ENCODE measurements at places on chromosomes 3 and 15.

DNA sequence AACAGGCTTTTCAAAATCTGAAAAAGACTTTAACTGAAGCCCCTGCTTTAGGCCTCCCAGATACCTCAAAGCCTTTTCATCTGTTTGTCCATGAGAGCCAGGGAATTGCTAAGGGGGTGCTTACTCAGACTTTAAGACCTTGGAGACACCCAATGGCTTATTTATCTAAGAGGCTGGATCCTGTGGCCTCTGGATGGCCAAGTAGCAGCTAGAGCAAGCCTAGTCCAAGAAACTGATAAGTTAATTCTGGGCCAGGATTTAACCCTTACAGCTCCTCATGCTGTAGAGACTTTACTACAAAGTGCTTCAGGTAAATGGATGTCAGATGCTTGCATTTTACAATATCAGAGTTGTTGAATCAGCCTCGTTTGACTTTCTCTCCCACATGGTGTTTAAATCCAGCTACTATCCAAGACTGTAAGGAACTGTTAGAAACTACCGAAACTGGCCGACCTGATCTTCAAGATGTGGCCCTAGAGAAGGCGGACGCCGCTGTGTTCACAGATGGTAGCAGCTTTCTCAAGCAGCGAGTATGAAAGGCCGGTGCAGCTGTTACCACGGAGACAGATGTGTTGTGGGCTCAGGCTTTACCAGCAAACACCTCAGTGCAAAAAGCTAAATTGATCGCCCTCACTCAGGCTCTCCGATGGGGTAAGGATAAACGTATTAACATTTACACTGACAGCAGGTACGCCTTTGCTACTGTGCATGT is 3.3 kb downstream of the DET1 start:
- ATAC-seq: no peak

DNA sequence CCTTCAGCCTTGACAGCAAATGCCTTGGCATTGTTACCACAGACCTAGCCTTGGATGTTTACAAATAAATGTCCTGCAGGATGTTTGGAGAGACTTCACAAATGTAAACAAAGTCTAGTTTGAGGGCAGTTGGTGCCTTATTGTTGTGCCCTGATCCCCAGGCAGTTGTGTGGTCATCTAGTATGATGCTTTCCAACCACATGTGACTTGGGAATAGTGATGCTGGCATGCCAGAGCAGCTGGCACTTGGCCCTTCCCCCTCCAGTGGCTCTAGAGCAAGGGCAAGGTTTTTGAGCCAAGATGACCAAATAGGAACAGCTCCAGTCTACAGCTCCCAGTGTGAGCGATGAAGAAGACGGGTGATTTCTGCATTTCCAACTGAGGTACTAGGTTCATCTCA is 258.2 kb downstream of the ADAMTS17 start:
- ATAC-seq: no peak

DNA sequence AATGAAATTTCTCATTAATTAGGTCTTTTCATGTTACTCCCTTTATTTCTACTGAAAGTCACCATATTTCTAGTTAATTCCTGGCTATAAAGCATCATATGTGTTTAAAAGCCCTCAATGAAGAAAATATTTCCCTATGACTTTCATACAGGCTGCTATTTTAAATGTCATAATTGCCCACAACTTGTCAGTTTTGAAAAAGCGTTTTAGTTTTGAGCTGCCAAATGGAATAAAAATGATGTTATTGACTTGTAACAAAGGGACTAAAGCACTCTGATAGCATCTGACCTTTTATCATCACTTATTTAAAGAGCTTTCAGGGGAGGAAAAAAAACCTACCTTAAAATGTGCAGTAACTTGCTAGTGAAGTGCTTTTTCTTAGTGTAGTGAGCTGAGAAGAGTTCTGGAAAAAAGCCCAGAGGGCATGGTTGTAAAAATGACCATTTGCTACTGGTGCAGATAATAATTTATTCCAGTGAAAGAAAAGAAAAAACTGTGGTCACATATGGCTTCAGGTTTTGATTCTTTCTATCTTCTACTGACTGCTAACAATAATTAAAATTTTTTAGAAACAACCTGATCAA is 877.2 kb downstream of the CADM2 start:
- ATAC-seq: no peak

GRCh38 chr15:63246691-63247469 is 30.5 kb upstream of the APH1B start:
- no peak for ATAC-seq

- no peak for ATAC-seq
Observed at GRCh38 chr3:150236316-150237082, 171.6 kb upstream of the TSC22D2 start.

DNA sequence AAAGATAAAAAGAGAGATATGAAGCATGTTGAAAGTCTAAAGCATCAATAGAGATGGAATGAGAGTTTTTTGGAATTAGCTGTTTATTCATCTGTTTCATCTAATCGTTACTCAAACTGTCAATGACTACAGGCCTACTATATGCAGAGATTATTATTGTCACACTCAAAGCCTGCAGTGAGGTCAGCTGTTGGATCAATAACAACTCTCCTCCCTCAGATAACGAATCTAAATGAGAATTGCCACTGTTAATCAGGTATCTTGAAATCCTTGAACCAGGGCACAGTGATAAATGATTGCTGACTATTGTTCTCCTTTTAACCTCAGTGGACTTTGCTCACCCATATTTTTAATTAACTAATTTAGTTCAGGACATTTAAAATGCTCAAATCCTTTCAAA is 192.3 kb upstream of the SGO1 start:
- ATAC-seq: no peak

DNA sequence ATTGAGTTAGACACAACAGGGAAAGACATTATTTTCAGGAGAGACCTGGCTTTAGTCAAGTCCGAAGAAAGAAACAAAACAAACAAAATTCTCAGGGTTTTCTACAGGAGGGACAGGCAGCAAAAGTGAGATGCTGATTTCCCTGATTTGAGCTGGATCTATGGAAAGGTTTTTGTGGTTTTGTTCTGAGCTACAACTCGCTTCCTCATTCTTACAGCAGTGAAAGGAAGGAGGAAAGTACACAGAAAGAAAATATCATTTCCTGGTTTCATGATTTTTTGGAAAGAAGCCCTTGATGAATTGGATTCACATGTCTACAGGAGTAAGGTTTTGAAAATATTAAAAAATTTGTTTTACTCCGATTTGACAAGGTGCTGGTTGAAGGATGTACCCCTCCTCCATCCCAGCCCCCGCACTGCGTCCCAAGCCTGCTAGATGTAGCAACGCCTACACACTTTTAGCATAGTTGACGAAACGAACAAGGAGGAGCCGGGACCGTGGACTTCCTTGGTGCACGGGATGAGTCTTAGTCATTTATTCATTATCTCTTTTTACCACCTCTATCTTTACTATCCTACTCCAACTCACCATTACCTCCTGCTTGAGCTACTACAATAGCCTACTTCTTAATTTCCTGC is 10.8 kb downstream of the PRICKLE2 start:
- ATAC-seq: no peak

DNA sequence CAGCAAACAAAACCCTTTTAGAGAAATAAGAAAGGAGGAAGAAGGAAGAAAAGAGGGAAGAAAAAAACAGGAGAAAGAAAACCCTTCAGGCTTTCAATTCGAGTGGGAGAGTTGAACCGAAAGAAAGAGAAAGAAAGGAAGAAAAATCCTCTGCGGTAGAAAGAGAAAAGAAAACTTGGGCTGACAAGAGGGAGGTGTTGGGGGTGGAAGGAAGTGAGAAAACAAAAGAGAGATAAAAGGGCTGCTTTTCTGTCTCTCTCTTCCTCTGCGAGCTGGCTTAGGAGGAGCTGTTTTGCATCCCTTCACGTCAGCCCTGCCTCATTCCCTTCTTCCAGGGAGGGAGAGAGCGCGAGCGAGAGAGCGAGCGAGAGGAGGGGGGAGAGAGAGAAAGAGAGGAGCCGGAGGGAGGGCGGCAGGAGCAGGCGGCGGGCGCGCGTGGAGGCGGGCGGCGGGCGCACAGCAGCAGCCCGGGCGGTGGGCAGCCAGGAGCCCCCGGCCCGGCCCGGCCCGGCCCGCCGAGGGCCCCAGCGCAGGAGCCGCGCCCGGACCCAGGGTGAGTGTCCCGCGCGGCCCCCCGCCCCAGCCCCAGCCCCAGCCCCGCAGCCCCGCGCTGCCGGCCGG is at the start of gene ZNF710:
TSS of gene ZNF710 (plus strand) at position 263 of the 621 bp plus-strand sequence. CDS start 65,814 bp downstream, outside the sequence.
- ATAC-seq: peak; percentile 4

DNA sequence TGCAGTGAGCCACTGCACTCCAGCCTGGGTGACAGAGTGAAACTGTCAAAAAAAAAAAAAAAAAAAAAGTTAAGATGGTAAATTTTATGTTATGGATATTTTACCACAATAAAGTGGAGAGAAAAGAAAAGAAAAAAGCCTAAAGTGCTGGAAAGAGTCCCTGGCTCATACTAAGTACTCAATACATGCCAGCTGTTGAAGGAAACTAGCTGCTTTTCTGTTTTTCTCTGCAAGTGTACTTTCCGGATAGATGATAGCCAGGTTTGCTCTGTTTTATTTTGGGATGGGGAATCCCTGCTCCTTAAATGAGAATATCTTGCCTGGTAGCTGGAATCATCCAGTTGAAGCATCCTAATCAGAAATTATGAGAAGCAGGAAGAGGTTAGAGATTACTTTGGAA is 10.9 kb downstream of the EID1 start:
- ATAC-seq: no peak

DNA sequence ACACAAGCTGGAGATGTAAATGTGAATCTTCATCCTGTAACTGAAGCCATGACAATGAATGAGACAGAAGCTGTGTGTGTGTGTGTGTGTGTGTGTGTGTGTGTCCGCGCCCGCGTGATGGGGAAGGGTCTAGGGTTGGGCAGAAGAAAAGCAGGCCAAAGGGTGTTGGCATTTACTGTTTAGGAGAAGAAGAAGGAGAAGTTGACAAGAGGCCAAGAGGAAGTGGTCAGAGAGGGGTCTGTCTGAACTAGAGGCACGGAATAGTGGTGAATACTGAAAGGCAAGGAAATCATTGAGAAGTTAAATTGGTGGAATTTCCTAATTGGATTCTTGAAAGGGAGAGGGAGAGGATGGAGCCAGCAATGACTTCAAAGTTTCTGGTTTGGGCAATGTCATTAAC is 5.6 kb upstream of the NCEH1 start:
- ATAC-seq: no peak

- no peak for ATAC-seq
Observed at GRCh38 chr3:164918905-164919304, 159.4 kb downstream of the SI start.

DNA sequence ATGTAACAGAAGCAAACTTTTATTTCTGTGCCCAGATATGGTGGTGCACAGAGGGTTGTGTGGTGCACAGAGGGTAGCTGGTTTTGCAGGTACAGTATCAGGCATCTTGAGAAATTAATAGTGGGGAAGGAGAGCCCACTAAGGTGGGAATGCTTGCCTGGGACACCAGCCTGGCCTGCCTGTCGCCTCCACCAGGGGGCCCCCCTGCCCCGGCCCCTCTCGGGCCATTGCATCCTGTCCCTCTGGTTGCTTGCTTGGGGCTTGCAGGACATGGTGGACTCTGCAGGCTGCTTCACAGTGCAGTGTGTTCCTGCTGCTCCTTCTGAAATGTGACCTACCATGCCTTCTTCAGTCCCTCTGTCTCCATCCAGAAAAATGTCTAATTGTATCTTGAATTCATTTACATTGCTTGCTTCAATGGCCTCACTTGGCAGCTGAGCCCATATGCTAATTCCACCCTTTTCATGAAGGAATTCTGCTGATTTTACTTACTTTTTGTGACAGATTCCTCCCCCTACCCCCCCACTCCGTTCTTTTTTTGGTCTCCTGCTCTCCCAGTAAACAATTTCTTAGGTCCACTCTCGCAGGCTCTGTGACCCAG is 73.6 kb downstream of the EEFSEC start:
- no peak for ATAC-seq

- no peak for ATAC-seq
Observed at GRCh38 chr15:40267670-40268069, 15.2 kb downstream of the ANKRD63 start.

DNA sequence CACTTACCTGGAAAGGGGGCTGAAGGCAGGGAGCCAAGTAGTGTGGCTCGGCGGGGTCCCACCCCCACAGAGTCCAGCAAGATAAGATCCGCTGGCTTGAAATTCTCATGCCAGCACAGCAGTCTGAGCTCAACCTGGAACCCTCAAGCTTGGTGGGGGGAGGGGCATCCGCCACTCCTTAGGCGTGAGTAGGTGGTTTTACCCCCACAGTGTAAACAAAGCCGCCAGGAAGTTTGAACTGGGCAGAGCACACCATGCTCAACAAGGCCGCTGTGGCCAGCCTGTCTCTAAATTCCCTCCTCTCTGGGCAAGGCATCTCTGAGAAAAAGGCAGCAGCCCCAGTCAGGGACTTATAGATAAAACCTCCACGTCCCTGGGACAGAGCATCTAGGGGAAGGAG is 156.3 kb downstream of the KBTBD8 start:
- ATAC-seq: no peak

DNA sequence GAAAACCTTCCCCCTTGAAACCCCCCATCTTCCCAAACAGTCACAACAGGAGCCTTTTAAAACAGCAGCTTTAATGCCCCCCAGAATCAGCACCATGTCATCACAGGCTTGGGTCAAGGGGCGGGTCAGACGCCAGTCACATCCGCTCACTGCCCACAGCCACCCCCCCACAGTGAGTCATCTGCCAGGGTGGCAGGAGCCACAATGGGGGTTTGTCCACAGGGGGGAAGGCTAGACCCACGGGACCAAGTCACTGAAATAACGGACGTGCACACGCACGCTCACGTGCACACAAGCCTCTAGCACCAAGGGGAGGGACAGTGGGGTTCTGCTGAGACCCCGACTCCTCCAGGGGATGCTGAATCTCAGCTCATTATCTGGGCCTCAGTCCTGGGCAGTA is 441 bp upstream of the UCN2 start:
- ATAC-seq: peak; percentile 26

DNA sequence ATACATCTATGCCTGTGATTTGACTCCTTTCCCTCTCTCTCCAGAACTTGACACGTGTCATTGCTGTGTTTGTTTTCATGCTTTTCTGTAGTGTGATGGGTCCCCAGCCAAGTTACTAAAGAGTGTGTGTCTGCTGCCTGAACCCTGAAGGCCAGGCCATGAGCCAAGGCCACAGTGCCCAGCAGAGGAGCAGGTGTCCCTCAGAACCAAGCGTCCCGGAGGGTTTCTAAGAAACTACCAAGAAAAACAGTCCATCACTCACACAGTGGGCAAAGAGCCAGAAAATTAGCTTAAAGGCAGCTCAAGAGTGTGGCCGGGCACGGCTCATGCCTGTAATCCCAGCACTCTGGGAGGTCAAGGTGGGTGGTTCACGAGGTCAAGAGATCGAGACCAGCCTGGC is 35.2 kb downstream of the FBXO45 start:
- no peak for ATAC-seq

- no peak for ATAC-seq
Observed at GRCh38 chr3:48598323-48599076, 3.4 kb upstream of the COL7A1 start.

GRCh38 chr3:185815391-185816282 is 9.2 kb downstream of the IGF2BP2 start:
- ATAC-seq: no peak

DNA sequence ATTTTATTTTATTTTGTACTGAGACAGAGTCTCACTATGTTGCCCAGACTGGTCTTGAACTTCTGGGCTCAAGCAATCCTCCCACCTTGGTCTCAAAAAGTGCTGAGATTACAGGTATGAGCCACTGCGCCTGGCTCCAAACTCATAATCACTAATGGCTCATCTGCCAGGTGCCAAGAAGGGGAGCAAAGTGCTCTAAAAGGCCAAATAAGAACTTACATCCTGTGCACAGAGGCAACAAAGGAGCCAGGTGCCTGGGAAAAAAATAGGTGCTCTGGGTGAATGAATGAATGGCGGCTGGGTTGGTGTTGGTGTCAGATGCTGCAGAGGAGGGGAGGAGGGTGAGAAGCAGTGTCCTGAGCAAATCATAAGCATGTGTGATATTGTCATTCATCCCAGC is 25.9 kb upstream of the ADAMTS7 start:
- no peak for ATAC-seq

- no peak for ATAC-seq
Observed at GRCh38 chr3:156727519-156728205, 53.3 kb downstream of the TIPARP start.

Measured in activated CD4-positive, CD25-positive, alpha-beta regulatory T cell treated with anti-CD3 and anti-CD28 coated beads, Interleukin-2, amount 50 U/mL, for 24 hours (primary cell).